NCI-H187 treated with DMSO at 0.1 percent for 48 hours (cell line): ENCODE measurements at places on chromosomes 1 and 21.

DNA sequence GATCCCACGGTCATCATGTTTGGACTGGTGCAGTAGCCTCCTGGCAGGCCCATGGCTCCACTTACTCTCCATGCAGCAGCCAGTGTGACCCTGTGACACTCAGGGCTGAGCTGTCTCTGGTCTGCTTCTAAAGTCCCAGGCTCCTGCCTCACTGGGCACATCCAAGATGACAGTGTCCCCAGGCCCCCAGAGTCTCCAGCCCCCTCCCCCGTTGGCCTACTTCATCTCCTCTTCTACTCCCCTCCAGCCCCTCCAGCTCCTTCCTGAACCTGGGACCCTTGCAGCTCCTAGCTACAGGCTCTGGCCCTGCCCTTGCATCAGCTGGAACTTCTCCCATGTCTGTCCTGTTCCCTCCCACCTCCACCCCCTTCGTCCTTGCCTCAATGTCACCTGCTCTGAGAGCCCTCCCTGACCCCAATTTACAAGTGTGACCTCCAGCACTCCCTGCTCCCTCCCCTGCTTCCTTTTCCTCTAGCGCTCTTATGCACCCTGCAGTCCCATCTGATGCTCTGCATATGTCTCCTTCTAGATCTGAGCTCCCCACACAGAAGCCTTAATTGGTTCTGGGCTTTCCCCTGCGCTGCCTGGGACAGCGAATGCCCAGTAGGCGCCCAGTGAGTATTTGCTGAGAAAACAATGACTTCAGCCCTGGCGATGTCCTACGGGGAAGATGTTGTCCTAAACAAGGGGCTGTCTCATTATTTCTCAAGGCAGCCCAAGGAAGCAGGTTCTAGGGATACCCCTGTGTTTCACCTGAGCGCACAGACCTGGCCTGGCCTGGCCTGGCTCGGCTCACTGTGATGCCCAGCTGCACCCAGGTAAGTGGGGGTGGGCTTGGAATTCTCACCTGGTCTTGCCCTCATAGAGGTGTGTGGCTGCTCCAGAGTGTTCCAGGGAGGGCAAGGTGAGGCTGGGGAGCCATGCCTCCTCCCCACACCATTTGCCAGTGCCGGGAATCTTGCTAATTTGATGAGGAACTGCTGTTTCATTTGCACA, 600.6 kb downstream of the PTPRU start:
- DNase-seq, result no peak

- no peak for DNase-seq
Observed at GRCh38 chr1:51345300-51345687, 14.9 kb upstream of the TTC39A start.

- DNase-seq, result no peak
Observed at GRCh38 chr1:5001466-5001865, 347.1 kb downstream of the AJAP1 start.

DNA sequence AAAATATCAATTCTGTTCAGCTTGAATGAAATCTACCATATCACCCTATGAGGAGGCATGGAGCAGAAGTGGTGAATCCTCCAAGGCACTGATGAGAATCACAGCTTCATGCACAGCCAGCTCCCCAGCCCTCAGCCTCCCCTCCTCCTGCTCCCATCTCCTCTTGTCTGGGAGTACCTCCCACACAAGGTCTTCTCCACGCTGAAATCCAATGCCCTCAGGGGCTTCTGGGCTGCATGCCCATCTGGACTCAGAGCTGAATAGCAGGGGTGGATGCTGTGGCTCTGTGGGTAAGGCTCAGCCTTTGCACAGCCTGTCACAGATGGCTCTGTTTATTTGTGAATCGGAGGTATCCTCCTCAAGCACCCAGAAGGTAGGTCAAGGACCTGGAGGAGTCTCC, 48.6 kb downstream of the KCNC4 start:
- DNase-seq, result no peak

DNA sequence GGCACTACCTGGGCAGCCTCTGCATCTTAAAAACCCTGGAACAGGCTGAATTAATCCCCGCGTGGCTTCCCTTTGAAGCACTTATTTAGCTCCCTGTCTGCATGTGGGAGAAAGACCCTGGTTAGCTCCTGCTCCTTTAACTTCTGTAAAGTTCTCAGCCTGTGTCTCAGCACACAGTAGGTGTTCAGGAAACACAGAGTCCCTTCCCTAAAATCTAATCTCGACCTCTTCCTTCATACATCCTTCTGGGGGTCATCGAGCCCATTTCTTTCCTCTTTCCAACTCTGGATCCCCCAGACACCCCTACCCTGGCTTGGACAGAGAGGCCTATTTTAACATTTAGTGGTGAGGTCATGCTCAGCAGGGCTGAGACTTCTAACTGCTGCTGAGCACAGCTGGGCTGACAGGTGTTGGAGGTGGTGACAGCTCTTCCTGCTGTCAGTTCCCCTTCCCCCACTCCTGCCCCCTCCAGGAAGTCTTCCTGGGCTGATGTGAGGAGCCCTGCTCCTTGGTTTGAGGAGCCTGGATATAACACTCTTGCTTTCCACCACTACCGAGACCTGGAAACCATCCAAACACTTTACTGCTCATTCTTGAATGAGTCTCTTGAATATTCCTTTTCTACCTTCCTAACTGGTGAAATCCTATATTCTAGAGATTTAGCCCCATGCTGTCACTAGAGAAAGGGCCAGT, 5.3 kb downstream of the E2F2 start:
- DNase-seq, result no peak

DNA sequence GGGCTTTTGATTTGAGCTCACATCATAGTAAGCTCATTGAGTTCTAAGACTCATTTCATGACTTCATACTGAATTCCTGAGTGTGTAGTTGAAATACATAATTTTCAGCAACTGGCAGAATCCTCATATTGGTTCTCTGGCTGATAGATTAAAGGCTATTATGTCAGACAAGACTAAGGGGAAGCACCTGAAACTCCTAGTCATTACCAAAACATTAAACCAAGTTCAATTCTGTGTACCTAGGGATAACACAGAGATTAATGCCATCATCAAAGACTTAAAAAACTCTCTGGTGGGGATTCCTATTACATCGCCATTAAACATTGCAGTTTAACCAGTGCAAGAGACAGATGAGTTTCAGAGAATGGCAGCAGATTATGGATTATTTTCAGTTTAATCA, 339.1 kb downstream of the PTPRC start:
- no peak for DNase-seq

DNA sequence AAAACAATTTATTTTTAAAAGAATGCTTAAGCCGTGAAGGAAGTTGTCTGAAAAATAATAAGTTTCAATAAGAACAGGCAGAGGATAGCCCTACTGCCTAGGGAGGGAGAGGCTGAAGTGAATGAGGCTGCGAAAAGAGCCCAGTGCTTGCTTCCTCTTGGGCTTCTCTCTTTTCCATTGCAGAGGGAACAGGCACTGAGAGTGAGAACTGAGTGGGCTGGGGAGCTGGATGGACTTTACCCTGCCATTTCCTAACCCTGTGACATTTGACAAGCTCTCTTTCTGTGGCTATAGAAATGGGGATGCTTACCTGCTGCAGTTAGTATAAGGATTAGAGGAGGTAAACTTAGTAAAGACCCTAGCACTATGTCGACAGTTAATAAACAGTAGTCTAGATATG, 30.0 kb downstream of the TENT5C start:
- DNase-seq, result no peak

DNA sequence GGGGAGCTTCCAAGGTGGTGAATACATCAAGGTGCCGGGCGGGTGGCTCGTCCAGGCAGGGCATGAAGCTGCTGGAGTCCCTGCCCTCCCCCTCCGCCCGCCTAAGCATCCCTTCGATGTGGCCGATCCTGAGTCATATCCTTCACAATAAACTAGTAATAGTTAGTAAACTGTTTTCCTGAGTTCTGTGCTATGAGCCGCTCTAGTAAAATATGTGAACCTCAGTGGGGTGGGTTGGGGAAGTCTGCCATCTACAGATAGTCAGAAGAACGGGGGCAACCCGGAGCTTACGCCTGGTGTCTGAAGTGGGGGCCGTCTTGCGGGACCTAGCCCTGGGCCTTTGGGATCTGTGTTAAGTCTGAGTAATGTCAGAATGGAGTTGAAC, 21.6 kb downstream of the C2CD2 start:
- no peak for DNase-seq

DNA sequence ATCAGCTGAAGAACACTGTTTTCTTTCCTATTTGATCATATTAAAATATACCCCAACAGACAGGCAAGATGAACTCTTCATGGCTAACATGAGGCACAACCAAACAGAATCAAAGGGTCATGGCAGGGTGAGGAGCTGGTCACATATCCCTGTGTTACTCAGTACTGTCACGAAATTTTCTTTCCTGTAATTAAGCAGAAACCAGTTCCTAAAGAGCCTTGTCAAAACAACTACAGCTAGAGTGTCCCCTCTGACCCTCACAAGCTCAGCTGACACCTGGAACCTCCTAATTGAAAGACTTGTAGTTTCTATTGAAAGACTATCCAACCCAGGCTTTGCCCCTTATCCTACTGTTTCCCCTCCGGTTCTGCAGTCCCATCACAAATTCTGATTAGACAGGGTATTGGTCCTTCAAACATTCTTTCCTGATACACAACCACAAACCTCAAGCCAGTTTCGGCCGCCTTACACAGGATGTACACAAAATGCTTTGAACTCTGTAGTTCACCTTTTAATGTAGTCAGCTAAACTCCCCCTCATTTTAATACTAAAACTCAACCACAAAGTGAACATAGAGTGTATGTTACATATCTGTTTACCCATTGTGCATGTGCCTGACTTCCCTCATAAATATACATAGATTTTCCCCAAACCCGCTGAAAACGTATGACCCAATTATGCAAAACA, 651.9 kb downstream of the MRPL39 start:
- no peak for DNase-seq

- no peak for DNase-seq
Observed at GRCh38 chr1:55039342-55040082, at the start of gene PCSK9. TSS of gene PCSK9 (plus strand) at chr1:55039548. CDS start at chr1:55039838, 290 bp downstream.

- DNase-seq, result no peak
Observed at GRCh38 chr1:32770741-32771548, 46.2 kb downstream of the YARS1 start.

DNA sequence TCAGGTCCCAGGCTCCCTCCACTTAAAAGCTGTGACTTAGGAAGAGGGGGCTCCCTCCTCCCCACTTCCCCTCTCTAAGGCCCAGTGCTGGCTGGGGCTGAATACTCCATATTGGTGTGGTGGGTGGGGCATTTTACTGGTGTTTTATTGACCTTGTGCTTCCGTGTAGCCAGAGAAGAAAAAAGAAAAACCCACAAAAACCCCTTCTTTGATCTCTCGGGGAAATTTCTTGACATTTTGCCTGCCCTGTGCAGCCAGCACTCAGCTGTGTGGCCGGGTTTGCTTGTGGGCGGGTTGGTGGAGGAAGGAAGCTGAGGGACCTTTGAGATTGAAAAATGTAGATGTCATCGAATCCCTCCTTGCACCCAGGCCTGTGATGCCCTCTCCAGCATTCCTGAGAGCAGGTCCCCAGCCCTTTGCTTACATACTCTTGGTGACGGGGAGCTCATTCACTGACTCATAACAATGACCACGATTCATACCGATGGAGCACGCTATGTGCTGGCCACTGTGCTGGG, 24.8 kb downstream of the TNFRSF8 start:
- DNase-seq, result no peak

- DNase-seq, result no peak
Observed at GRCh38 chr1:182634306-182635072, 30.3 kb upstream of the RGS16 start.
